T-helper 17 cell (primary cell): ENCODE measurements at places on chromosomes 5 and 9. TPM values are rescaled to one million over a fixed set of nuclear protein-coding genes. Genes with fewer than 3 reads are reported as not detected.

DNA sequence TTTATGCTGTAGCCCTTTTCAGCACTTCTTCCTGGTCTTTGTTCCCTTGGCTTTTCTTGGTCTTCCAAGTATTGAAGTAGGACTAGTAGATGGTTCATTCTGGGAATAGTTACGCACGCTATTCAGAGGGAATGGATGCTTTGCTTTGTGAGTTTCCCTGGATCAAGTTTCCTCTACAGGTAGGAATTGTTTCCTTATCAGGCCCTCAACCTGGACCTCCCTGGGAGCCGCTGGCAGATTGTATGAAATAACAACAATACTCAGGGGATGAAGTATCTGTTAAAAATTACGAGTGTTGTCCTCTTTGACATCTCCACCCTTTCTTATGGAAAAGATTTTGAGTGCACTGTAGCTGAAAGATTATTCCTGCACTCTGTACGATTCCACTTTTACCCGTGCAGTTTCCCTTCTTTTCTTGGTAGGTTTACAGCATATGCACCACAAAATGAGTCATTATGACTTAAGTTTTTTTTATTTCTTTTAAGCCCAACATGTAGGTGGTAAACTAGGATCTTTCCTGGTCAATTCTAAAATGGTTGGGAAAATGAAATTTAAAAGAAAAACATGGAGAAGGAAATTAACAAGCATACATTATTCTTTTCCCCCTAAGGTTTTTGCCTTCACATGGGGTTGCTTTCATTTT lies 57.9 kb downstream of the ARHGAP26 start:
- H3K36me3 ChIP-seq, result peaks cover 3% of the 10 kb centered on the region
- H3K4me3 ChIP-seq, result no peak overlapping the region

DNA sequence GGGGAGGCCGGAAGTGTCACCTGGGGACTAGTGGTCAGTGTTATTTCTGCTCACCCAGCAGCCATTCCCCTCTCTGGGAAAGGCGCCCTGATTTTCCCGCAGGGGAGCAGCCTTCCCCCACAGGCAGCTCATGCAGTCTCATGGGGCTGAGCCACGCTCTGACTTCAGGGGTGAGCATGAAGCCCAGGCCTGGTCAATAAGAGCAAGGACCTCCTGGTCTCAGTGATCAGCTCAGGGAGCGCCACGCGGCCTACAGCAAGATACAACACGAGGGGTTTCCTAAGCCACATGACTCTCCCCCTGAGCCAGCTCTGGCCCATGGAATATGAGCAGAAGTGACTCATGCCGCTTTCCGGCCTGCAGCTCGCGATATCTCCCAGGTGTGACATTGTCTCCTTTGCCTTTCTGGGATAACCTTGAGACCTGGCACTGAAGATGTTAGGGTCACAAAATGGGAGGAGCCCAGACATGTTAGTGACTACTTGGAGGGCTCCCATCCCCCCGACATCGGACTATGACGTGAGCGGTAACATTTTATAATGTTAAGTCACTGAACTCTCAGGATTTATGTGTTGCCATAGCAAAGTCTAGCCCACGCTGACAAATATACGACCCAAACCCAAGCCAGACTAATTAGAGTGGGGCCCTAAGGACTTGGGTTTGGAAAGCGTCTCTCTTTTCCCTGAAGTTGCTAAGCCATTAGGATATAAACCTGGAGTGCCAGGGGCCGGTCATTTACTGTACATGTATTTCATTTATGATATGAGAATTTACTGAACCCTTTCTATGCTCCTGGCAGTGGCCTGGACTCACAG lies 46.5 kb upstream of the GFPT2 start:
- no peaks in the 10 kb centered on the region for H3K4me1 ChIP-seq
- H3K4me3 ChIP-seq, result no peak overlapping the region
- no peaks in the 10 kb centered on the region for H3K36me3 ChIP-seq
- no peak for DNase-seq
- no peak overlapping the region for H3K27ac ChIP-seq
- peaks cover 42% of the 10 kb centered on the region for H3K27me3 ChIP-seq

DNA sequence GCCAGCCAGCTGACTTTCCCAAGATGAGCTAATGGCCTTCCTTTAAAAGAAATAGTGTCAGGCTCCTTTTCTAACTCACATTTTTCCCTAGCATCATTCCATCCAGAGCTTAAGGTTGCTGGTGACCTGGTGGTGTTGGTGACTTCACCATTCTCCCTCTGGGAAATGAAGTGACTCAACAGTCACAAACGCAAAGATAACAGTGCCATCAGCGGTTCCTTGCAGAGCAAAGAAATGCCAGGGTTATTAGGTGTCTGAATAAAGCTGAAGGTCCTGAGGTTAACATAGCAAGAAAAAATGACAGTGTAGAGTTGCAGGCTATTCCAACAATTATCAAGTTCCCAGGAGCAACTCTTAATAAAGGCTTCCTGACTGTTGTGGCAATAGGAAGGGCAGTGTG lies 111.8 kb upstream of the SLC44A1 start:
- no peak for DNase-seq
- H3K36me3 ChIP-seq, result peaks cover 2% of the 10 kb centered on the region
- peaks cover 47% of the 10 kb centered on the region for H3K4me1 ChIP-seq
- H3K27ac ChIP-seq, result no peak overlapping the region
- no peaks in the 10 kb centered on the region for H3K27me3 ChIP-seq
- no peak overlapping the region for H3K4me3 ChIP-seq

- no peaks in the 10 kb centered on the region for H3K4me1 ChIP-seq
- H3K36me3 ChIP-seq, result no peaks in the 10 kb centered on the region
- no peak overlapping the region for H3K4me3 ChIP-seq
These were observed 107.0 kb downstream of the VAV2 start for GRCh38 chr9:133884907-133885744.

Gene NR3C1
- total RNA-seq, result 133 TPM

Gene CCL27
- not detected for total RNA-seq
